ENCODE measurements at places on chromosomes 5 and 9.

DNA sequence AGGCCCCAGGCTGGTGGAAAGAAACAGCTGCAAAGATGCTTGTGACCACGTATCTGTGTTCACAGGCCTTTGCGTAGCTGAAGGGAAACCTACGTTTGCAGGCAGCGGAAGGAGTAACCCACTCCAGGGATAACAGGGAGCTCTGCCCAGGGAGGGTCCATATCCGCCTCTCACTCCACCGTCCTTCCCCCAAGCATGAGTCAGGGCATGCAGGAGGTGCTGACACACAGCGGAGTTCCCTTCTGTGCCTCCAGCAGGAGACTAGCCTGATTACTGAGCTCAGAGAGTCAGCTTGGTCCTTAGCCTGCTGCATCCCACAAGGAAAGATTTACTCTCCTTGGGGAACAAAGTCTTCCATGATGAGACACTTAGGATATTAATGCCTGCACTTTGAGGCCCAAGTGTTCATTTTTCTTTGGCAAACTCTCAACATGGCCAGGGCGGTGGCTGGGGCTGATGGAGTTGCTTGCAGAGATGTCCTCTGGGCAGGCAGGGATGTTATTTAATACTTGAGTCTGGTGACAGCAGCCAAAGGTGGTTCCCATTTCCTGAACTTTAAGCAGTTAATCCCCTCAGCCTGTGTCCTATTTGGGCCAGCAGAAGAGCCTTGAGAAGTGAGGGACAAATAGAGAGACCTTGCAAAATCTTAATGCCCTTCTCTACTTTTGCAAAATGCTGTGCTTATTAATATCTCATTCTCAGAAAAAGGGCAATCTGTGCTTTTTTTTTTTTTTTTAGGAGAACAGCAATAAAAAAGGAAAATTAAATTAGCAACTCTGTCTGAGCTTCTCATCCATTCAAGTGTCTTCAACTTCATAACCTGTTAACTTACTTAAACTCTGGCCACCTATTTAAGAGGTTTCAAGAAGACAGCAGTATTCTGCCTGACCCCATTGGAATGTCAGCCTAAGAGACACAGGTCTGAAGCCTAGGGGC, 222.1 kb downstream of the HSPA4 start:
- no peak for DNase-seq

DNA sequence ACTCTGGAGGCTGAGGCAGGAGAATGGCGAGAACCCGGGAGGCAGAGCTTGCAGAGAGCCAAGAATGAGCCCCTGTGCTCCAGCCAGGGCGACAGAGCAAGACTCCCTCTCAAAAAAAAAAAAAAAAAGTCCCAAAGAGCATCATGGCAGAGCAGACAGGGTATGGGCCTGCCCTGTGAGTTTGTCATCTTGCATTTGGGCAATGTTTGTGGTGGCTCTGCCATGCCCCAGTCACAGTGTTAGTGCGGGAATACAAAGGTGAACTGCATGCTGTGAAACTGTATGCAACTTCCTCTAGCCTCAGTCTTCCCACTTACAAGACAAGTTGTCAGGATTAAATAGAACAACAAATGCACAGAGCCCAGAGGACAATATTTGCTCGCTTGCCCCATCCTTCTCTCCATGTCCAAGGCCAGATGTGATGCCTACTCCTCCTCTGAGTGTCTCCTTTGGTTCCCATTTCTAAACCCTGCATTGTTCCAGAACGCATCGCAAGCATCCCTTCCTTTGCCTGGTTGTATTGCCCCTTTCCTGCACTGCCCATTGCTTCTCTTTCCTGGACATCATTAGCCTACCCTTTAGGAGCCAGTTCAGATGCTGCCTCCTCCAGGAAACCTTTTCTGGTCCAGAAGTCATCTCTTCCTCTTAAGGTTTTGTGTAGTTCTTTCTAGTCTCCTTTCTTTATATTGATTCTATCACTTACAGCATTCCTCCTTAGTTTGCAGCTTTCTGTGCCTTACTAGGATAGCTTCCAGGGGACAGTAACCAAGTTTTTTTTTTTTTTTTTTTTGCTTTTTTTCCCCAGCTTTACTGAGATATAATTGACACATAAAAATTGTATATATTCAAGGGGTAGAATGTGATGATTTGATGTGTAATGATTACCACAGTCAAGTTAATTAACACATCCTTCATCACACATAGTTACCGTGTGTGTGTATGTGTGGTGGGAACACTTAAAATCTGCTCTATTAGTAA, 69.0 kb upstream of the TNFAIP8 start:
- no peak for DNase-seq

DNA sequence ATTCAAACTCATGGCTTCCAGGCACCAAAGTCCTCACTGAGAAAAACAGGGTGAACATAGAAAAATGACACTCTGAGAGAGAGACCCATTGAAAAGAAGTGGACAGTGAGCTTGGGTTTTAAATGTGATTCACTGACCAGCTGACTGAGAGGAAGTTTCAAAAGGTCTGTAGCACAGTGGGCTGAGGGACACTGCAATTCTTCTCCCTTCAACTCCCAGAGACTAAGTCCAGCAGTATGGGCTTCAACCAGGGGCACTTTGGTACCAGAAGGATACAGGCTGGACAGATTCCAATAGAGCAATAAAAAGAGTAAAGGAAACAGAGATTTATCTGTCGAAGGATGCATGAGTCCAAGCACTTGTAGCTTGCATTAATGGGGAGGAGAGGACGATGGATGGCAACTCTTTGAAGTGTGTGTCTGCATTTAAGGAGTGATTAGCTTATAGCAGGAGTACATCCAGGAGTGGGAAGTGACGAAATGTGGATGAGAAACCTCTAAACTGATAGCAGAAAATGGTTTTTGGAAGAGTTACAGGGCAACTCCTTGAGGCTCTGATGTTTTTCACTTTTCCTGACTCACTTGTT, 117.0 kb upstream of the ANKRD55 start:
- no peak for DNase-seq

GRCh38 chr5:159630545-159630944, 285.7 kb upstream of the ADRA1B start:
- DNase-seq = no peak

DNA sequence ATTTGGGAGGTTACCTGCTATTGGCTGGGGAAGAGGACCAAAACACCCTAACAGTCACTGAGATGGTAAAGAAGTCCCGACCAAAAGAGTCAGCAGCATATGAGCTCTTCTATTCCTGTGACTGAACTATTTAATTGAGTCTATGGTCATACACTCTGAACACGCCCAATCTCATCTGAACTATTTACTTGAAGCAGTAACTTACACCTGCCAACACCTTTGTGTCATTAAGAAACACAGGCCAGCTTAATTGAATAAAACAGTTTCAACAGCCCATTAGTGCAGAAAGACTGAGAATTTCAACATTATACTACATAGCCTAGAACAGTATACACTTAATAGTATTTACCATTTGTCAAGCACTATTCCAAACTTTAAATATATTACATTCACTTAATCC, 47.8 kb downstream of the NR6A1 start:
- DNase-seq = no peak

GRCh38 chr5:24643880-24644279, 898 bp downstream of the CDH10 start:
- DNase-seq = no peak

DNA sequence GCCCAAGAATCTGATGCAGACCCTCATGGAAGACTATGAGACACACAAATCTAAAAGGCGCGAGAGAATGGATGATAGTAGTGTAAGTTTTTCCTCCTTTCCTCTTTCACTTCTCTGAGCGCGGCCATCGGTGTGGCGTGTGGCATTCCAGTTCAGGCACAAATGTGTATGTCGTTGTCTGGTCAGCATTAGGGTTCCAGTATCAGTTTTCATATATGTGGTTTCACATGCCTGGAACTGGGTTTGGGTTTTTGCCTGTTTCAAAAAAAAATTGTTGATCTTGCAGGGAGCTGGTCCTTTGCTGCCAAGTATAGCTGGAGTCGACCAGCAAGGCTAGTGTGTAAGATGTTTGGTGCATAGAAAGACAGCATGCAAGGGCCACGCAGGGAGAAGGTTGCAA, 51.5 kb downstream of the C9orf152 start:
- DNase-seq = no peak

DNA sequence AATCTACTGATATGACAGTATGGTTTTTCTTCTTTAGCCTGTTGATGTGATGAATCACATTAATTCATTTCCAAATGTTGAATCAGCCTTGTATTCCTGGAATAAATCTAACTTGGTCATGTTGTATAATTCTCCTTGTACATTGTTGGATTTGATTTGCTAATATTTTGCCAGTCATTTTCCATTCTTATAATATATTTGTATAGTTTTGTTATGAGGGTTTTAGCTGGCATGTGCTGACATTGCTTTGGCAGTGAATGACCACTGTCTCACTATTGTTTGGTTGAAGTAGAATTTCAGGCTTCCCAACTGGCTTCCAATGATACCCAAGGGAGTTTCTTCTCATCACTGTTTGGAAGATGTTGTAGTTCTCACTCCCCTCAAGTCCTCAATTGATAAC, 983.0 kb upstream of the PTPRD start:
- DNase-seq = no peak

DNA sequence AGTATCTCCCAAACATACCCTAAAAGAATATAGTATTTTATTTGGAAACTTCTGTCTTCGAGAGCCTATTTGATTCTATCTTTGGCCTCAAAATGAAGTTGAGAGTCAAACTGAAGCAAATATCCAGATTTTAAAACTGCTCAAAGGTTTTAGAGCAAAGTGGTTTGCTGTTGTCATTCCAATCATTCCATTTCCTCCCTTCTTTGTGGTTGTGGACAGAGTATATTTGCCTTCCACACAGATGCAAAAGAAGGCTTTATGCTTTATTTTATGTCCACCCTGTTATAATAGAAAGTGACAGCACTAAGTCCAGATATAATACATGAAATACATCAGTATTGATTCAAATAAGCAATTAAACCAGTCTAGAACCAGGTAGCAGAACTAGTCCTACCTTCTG, 12.4 kb downstream of the GZMK start:
- DNase-seq = no peak

GRCh38 chr9:86230858-86231257, 28.6 kb downstream of the C9orf153 start:
- no peak for DNase-seq

- no peak for DNase-seq
Measured at GRCh38 chr5:170821257-170821800, 37.8 kb downstream of the GABRP start.

DNA sequence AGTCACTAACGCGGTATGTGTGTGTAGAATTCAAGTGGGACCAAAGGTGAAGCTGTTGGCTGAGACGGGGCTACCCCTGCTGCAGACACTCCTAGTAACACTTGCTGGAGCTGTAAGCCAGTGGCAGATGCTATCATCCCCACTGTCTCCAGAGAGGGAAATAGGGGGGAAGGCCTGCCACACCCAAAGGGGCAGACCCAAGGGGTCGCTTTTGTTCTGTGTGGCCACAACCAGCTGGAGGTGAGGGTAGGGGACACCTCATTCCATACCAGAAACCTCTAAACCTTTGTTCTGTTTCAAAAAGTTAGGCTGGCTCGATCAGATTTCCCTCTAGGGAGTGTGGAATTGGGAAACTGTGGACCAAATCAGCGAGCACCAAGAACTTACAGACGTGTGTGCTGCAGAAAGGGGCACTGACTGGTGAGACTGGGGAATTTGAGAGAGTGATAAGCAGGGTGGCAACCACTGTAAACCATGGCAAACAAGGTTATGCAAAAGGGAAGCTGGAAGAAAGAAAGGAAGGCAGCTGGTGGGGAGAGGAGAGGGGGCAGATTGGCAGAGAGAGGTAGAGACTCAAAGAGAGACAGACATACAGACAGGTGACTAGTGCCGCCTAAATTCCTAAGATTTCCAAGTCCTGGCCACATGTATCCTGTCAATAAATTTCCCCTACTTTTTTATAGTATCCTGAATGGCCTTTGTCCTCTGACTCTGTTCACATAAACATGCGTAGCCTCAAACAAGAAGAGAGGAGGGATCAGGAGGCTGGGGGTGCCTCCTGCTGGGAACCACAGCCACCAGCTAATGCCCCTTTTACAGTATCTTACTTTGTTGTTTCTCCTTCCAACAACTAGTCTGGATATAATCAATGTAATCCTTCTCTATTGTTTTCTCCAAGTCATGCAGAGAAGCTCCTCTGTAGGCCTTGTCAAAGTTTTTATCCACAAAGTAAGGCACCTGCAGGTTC, 15.6 kb upstream of the SPATA24 start:
- DNase-seq = no peak

GRCh38 chr5:64899838-64900237, 131.1 kb downstream of the CWC27 start:
- no peak for DNase-seq

GRCh38 chr5:102649731-102650130, 105.4 kb upstream of the PAM start:
- no peak for DNase-seq

- DNase-seq = no peak
Measured at GRCh38 chr5:176447591-176447977, 601 bp upstream of the FAF2 start.

DNA sequence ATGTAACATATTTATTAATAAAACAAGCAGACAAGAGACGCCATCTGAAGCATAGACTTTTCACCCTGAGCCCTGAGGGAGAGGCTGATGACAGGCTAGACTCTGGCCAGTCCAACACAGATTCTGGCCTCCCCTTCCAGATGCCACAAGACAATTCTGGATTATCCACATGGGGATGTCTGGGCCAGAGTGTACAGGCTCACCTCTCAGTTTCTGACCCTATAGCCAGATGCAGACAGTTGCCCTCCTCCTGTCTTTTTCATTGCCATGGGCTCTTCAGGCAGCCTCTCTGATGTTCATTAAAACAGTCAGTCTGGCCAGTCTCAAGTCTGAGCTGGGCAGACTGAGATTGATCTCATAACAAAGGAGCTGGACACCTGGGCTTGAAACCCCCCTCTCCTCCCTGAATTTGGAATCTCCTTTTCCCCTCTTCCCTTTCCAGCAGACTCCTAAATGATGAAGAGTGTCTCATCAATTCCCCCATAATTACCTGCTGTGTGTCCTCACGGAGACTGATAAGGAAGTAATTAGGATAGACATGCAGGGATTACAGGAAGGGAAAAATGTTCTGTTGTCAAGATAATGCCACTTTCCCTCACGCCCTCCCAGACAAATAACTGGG, 89.6 kb downstream of the ASTN2 start:
- DNase-seq = no peak

GRCh38 chr5:181133083-181133482, 2.1 kb upstream of the OR2V1 start:
- DNase-seq = no peak

DNA sequence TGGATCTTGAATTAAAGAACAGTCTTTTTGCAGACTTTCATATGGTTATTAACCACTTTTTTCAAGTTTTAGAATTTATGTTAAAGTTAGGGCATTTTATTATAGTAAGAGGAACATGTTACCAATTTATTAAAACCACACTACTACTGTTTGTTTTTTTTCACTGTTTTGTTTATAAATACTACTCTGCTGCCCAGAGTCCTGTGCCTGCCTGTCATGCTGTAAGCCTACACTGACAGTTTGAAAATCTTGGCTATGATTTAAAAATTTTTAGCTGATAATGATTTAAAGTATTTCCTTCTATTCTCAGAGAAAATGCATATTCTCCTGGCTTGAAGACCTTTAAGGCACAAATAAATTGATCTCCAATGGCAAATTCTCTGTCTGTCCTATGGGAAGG, 128.7 kb downstream of the RPS23 start:
- no peak for DNase-seq

- DNase-seq = no peak
Measured at GRCh38 chr5:151900891-151901290, 23.8 kb downstream of the GLRA1 start.

- DNase-seq = no peak
Measured at GRCh38 chr9:684054-684890, 157.2 kb upstream of the DMRT1 start.

Data from NCI-H1048 (cell line).